Stimulated activated CD4-positive, alpha-beta T cell treated with anti-CD3 and anti-CD28 coated beads, Interleukin-1b, Interleukin-23, amount 100 ng/mL, for 48 hours (primary cell): ENCODE measurements at places on chromosomes 4 and X.

GRCh38 chr4:140004549-140004895, 149.5 kb downstream of the MAML3 start:
- no peak for DNase-seq

DNA sequence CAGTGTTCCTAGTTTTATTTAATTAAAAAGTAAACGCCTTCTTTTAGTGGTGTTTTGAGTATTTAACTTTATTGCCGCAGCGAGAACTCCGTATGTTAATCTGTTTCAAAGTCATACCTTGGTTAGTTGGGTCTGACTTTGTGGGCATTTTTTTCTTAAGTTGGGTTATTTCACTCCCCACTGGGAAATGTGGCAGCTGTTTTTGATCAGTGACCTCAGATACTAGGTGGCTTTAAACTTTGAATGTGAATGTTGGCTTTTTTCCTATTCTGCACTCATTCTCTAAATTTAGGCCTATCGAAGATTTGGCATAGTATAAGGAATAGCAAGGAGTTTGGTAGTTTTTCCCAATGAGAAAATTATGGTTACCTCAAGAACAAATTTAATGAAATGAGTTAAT, 85.9 kb downstream of the FIP1L1 start:
- no peak for DNase-seq

- peak; percentile 84 for DNase-seq
These were observed 25.0 kb downstream of the TACC3 start for GRCh38 chr4:1746265-1746691.

GRCh38 chr4:13202701-13203100, 281.4 kb downstream of the RAB28 start:
- DNase-seq: no peak

DNA sequence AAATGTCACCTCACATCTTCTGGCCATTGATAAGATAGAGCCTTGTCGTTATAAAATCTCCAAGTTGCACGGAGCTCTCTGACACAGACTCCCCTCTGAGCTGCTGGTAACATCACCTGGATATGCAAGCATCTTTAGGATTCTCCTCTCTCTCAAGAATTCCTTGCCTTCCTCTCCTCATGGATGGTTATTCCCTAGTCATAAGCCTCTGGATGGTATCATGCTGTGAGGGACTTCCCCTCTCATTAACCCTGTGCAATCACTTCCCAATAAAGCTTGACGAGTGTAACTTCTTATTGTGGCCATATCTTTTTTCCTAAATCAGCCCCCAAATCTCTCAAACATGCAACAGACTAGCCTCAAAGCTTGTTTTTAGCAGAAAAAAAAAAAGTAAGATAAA, 1057.0 kb upstream of the SLIT2 start:
- no peak for DNase-seq

GRCh38 chr4:125316791-125317524, 2.2 kb downstream of the FAT4 start:
- DNase-seq: no peak

DNA sequence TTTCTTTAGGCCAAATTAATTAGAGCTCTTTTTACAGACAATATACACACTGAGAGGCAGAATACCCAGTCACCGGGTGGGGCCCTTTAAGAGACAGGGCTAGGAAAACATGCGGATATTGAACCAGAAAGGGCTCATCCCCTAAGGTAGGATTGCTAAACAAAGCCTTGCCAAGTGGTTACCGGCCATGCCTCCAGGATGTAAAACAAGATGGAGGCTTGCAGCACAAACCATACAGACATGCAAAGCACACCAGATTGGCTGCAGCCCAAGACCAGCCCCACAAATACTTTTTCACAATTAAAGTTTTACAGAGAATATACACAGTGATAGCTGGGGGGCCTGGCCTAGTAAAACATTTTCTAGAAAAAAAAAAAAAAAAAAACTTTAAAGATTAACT, 210.0 kb downstream of the KLHL4 start:
- no peak for DNase-seq
